ENCODE measurements at places on chromosomes 16 and 17.
A peak's percentile ranks its signal among the peaks of the same experiment; 100 is the strongest.

DNA sequence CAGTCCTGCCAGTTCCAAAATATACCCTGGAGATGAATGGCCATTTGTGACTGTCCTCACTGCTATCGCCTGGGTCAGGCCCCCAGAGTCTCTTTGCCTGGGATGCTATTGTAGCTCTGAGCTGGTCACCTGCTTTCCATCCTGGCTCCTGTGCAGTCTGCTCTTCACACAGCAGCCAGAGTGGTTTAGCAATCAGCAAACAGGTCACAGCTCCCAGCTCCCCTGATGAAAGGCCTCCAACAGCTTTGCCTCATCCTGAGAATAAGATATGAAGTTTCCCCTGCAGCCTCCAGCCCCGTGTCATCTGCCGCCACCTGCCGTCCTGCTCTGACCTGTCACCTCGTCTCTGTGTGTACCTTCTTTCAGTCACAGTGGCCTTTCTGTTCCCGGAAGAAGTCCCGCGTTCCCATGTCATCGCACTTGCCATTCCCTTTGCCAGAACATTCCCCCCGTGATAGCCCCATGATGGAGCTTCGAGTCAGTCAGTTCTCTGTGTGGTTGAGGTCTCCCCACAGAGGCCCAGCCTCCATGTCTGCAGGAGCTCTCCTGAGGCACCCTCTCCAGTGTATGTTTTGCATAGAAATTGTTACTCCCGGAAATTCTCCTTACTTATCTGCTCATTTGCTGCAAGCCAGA lies 281.5 kb downstream of the SNX29 start:
- peak; percentile 36 for DNase-seq

DNA sequence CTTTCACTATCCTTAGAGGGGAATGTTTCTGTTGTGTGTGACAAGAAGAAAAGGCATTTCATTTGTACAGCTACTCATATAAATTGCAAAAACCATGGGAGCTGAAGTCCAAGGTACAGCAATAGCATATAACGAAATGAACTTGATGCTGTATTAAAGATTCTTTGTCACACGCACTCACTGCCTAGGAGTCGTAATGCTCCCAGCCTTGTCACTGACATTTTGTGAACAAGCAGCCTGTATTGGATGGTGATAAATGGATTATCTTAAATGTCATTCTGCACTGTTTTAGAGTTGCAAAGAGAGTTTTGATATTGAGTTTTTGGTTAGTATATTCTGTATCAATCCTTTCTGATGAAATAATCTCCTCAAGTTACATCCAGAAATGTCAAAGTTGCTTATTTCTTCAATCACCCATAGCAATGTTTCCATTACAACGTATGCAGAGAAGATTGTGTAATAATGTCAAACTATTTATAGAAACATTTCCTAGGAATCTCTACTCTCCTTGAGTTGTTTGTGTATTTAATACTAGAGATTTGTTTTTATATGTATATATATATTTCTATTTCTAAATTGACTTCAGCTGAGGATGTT lies 270.6 kb downstream of the FTO start:
- DNase-seq: no peak

DNA sequence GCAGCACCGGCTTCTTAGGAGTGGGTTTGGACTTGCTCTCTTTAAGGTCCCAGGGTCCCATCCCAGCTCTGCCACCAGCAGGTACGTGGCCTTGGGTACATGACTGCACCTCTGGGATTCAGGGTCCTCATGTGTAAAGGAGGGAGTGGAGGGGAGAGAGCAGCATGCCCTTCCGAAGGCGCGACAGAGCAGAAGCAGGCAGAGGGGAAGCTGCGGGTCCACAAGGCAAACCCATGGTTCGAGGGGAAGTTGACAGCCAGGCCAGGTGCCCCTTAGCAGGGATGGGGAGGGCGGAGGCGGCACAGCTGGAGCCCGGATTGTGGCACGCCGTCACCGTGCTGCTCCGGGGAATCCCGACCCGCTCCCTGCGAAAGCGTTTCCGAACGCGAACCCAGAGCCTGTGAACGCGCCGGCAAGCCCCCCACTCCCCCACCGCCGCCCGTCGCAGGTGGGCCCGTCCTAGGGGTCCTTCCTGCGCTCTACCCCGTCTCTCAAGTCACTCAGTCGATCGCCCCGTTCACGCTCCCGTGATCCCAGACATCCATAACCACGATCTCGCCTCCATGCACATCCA lies 4.1 kb upstream of the TBX2 start:
- no peak for DNase-seq

- no peak for DNase-seq
Observed at GRCh38 chr16:79452671-79453070, 147.9 kb downstream of the MAF start.

DNA sequence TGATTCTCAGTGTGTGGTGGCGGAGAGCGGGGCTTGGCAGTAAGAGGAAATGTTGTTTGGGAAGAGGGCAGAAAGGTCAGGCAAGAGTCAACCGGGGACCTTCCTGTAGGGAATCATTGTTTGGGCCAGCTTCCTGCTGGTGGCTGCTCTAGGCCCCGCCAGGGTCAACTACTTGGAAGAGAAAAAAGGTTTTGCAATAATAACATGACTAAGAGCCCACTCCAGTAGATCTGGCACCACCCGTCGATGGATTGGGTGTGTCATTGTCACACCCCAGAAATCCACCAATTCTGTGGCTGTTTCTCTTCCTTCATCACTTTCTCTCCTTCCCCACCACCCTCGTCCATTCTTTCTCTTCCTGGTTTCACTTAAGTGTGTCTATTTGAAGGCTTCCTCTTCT lies 4.2 kb upstream of the KRT24 start:
- no peak for DNase-seq

DNA sequence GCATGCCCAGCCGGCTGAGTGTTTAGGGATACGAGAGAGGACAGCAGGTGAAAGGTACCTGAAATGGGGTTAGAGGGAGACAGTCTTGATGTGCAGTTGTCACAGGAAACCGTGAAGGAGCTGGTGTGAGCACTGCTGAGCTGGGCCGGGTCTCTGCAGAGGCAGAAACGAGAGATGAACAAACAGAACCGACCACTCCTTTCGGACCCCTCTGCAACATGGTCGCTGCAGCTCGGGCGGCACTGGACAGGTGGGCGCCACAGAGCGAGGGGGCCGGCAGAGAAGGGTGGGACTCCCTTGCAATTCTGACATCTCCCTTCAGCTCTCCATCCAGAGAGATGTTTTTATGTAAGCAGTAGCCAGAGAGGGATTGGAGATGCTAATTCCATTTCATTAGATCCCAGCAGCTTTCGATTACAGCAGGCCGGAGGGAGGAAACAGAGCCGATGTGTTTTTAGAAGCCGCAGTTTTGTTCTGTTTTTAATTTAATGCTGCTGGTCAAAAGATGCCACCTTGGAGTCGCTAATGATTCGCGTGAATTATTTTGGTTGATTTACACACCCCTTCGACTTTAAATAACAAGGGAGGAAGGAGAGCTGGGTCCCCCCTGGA lies 86.3 kb upstream of the RPL38 start:
- no peak for DNase-seq

- DNase-seq: no peak
Observed at GRCh38 chr16:89536886-89537548, 23.5 kb upstream of the RPL13 start.

- DNase-seq: no peak
Observed at GRCh38 chr17:44587339-44587738, 30.1 kb downstream of the FZD2 start.

- no peak for DNase-seq
Observed at GRCh38 chr17:37360632-37361031, 15.2 kb upstream of the C17orf78 start.

DNA sequence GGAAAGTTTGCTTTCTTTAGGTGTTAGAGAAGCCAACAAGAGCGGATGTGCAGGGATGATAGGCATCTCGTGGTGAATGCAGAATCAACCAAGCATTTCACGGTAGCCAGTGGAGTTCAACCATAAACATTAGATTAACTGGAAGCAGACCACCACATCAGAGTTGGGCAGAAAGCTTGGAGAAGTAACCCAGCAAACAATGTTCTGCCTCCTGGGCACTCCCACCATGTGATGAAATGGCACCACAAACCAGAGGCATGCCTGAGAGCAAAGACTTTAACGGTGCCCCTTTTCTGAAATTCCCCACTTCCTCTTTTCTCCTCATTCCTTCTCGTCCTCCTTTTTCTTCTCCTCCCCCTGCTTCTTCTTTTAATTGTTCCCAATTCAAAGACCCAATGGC lies 193.5 kb upstream of the ANKFN1 start:
- no peak for DNase-seq

DNA sequence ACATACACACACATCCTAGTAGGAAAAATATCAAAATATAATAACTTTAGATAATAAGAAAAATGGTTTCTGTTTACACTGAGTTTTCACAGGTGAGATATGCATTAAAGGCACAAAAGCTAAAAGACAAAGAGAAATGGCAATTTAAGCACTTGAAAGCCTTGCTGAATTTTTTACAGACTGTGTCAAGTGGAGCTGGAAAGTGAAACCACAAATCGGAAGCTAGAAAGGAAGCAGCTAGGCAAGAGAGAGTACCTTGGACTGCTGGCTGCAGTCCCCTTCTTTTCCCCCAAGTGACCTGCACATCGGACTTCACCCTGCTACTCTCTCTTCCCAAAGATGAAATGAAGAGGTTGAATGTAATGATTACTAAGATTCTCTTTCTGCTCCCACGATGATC lies 135.1 kb downstream of the CDH13 start:
- no peak for DNase-seq

GRCh38 chr16:12410837-12411490 lies 392.7 kb downstream of the CPPED1 start:
- DNase-seq: no peak

DNA sequence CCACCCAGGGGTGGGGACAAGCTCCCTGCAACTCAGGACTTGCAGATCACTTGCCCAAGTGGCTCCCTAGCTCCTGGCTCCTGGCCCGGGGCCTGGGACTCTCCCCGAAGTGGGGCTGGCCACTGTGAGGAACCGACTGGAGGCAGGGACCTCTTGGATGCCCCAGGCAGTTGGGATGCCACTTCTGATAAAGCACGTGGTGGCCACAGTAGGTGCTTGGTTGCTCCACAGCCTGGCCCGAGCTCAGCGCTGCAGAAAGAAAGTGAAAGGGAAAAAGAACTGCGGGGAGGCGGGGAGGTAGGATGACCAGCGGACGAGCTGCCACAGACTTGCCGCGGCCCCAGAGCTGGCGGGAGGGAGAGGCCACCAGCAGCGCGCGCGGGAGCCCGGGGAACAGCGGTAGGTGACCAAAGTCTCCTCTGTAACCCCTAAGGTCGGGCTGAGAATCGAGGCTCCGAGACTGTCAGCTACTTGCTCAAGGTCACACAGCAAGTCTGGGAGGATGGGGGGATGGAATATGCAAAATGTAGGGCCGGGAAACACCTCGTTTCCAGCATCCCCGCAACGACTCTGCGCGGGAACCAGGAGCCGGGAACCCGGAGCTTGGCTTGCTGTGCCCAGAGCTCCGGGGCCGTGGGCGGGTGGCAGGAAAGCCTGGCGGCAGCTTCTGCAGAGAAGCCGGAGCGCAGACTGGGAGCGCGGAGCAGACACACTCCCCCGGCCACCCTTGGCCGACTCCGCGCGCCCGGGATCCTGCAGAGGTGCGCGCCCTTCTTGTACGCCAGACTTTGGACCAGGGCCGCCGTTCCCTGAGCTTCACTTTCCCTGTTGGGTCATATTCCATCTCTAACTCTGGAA lies 1.9 kb downstream of the CIITA start:
- no peak for DNase-seq

- DNase-seq: no peak
Observed at GRCh38 chr16:54342966-54343365, 56.4 kb upstream of the IRX3 start.

GRCh38 chr16:5467552-5467951 lies 370.0 kb upstream of the EEF2KMT start:
- DNase-seq: no peak

DNA sequence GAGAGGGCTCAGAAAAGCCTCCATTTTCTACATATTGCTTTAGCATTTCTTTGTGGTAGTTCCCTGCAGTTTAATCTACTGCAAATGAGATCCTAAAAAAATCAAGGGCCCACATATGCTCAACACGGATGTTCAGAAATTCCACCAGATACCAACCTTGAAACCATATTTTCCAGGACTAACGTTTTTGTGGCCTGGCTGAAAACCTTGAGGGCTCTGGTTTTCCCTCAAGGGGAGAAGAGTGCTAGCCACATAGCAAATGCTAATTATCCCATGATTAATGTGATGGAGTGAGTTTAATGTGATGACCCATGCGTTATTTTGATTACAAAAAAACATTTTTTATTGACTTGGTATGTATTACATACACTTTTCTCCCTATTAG lies 68.9 kb downstream of the SNX11 start:
- DNase-seq: no peak

DNA sequence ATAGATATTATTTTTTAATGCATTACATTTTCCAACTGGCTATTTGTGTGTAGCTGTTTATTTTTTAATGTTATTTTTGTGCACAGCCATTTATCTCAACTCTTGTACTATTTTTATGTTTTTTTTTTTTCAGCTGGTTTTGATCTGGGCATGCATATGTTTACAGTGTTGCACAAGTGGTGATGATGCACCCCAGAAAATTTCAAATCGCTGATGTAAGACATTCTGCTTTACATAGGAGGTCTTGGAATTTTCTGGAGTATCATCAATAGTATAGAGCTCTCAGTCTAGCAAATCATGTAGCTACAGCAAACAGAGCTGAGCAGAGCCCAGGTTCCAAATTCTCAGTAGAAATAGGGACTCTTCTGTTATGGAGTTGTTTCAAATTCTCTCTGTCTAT lies 30.2 kb downstream of the CACNG5 start:
- DNase-seq: no peak

- DNase-seq: no peak
Observed at GRCh38 chr17:65729207-65729606, 167.8 kb upstream of the AXIN2 start.

GRCh38 chr16:53886482-53887378 lies 182.8 kb downstream of the FTO start:
- no peak for DNase-seq

DNA sequence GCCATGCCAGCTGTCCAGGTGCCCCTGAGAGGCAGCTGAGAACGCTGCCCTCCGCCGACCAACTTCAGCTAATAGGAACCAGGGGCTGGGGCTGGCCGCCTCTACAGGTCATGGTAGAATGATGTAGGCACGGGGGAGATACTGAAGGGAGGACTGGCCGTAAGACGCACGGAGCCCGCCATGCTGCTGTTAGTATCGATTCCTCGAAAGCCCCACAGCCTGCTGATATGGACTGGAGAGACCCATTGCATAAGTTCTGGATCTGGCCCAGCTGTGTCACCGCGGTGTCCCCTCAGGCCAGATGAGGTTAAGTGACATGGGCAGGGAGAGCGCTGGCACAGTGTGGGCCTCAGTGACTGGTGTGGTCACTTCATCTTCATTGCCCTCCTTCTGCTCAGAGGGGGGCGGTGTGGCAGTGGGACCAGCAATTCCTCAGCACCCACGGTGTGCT lies 75.6 kb downstream of the AMFR start:
- DNase-seq: no peak

- no peak for DNase-seq
Observed at GRCh38 chr17:44770166-44770925, 11.6 kb downstream of the ADAM11 start.

DNA sequence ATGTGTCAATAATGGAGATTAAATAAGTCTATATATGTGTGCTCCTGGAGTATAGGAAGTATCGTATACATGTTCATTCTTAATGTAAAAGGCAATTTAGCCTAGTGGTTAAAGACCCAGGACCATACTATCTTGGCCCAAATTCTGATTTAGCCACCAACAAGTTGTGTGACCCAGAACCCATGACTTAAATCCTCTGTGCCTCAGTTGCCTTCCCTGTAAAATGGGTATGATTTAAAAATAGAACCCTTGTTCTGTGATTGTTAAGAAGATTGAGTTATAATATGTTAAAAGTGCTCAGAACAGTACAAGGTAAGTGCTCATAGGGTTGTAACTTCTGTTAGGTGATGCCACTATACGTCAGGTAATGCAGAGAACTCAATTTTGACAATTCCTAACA lies 18.8 kb upstream of the BLMH start:
- no peak for DNase-seq

- no peak for DNase-seq
Observed at GRCh38 chr16:85686912-85687591, 1.7 kb downstream of the GINS2 start.

Measured in NCI-H1436 treated with DMSO at 0.1 percent for 48 hours (cell line).